ENCODE measurements at places on chromosomes 3 and 15.

GRCh38 chr15:47573673-47574072 is 143.6 kb upstream of the SEMA6D start:
- no peak for DNase-seq

DNA sequence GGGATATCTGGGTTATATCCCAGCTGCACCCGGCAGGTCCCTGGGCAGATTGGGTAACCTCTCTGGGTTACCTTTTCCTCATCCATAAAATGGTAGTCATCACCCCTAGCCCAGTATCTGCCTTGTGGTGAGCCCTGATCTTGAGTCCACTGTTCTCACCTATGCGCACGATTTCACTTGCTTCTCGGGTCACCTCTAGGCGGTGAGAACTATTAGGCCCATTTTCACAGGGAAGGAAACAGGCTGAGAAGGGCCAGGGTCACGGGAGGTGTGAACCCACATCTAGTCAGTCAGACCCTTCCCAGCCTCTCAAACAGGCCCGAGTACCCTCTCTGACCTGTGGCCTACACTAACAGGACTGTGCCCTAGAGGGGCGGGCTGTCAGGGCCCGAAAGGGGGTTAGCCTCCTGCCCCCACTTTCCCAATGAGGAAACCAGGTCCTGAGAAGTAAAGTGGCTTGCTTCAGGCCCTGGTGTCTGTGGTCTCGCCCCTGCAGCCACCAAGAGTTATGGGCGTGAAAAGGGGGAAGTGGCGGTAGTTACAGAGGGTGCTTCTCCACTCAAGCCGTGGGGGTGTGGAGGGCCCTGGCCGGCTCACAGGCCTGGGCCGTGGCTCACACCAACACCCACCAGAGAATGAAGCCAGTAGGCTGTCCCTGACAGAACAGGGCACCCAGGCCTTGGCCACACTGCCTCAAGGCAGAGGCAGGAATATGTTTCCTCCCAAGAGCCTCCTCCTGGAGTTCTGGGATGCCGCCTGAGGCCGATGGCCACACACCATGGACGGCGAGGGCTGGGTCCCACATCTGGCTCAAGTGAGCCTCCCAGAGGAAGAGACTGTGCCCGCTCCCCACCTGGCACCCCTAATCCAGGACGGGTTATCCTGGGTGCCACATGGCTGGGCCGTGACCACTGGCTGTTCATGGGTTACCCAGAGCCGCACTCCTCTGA is 19.5 kb downstream of the PSTPIP1 start:
- DNase-seq, result no peak

- no peak for DNase-seq
Observed at GRCh38 chr15:40080847-40081246, 27.8 kb downstream of the BMF start.

GRCh38 chr3:56702490-56703315 is 19.6 kb upstream of the TASOR start:
- peak; percentile 47 for DNase-seq

DNA sequence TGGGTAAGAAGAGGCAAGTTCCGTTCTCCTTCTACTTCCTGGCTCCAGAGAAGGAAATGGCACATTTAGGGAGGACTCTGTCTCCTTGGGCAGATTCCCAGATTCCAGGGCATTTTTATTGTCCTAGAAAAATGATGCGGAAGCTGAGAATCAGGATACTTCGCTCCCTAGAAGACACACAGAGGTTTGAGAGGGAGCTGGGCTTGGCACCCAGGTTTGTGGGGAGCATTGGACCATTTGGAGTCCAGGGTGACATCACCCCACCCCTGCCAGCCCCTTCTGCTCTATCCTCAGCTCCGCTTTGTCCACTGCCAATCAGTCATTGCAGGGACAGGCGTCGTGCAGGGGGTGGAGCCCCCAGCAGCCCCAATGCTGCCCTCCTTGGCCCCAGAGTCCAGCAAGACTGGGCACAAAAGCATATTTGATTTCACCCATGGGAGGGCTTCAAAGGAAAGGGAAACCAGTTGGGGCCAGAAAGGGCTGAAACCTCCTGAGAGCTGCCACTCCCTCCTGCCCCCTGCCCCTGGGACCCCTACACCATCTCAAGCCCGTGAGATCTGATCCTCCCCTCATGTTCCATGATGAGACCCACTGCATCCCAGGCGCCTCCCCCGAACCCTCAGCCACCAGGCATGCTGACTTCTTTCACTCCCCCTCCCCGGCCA is 129.8 kb upstream of the MEF2A start:
- no peak for DNase-seq

GRCh38 chr15:51051776-51052175 is 42.9 kb downstream of the TNFAIP8L3 start:
- no peak for DNase-seq

Measured in DMS79 treated with DMSO at 0.1 percent for 48 hours (cell line).